ENCODE measurements at places on chromosomes 6 and 20.

DNA sequence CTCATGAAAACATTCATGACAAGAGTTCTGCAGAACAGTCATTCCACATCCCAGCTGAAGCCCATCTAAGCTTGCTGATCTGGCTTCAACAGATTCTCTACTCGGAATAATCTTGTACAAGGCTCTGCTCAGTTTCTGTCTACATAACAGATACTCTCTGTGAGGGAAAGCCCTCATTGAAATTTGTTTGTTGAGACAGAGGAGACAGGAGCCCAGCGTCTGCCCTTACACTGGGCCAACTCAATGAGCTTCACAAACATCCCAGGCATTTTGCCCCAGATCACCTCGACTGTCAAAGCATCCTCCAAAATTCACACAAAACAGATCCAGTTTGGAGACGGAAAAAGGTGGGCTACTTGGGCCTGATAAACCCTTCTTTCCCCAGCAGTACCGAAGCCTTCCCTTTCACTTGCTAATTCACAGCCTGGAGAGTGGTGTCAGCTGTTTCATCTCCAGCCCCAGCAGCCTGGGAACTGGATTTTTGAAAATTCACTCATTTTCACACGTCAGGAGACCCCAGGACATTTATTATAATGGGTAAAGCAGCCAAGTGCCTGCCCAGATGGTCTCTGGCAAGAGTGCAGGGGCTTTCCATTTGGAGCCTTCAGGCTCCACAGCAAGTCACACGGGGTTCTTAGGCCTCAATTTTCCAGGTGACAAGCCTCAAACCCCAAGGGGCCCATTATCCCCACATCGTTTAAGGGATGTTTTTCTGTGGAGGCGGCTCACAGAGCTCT, 7.3 kb downstream of the CCDC167 start:
- no peak for DNase-seq

DNA sequence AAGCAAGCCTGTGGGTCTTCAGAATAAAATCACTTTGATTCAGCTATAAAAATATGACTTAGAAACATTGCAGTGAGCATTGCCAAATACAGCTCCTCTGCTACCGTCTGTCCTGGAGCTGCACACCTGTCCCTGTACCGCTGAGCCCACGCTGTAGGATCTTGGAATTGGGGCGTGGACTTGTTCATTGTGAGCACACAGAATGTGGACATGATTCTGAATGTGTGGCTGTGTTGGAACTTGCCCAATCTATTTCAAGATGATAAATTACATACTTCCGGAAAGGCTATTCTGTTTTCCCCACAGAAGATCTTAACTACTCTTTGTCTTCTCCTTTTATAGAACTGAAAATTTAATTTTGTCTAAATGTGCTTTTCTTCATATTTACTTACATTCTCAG, 107.3 kb downstream of the UST start:
- DNase-seq: no peak

- DNase-seq: no peak
Measured at GRCh38 chr20:17394411-17394810, 136.8 kb downstream of the BFSP1 start.

DNA sequence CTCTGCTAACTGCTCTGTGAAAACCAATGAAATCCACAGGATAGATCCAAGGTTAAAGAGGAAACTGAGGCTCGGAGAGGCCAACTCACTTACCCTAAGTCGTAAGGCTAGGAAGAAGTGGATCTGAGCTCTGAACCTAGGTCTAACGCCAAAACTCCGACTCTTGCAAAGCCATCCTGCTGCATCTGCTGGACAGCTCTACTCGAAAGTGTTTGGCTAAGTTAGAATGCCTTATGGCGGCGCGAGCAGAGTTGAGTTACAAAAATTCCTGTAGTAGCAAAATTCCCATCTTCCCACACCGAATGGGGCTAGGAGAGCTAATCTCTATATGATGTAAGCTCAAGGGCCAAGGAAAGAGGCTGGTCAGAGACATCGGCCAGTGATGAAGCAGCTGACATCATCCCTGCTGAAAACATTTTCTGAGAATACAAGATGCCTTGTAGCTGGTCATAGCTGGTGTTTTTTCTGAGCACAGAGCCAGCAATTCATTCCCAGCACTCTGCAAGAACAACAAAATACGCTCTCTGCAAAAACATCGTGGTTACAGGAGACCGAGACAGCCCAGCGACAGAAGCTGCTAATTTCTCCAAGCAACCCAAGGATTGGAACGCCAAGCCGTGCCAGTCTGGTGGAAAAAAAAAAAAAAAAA, 1.8 kb downstream of the SPATA2 start:
- no peak for DNase-seq

DNA sequence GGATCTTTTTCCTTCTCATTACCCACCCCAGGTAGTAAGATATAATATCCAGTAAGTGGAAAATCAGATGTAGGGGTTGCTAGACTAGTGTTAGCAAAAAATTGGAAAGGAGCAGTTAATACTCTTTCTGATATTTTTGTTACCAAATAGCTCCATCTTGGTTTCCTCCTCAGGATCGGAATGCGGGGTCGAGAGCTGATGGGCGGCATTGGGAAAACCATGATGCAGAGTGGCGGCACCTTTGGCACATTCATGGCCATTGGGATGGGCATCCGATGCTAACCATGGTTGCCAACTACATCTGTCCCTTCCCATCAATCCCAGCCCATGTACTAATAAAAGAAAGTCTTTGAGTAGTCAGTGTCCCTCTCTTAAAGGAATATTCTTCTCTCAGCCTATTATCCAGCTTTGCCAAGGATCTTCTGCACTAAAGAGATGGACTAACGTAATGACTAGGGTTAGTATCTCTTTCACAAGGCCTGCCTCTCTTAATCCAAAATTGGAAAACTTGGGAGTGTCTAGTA, 1.5 kb downstream of the ROMO1 start:
- DNase-seq: no peak

DNA sequence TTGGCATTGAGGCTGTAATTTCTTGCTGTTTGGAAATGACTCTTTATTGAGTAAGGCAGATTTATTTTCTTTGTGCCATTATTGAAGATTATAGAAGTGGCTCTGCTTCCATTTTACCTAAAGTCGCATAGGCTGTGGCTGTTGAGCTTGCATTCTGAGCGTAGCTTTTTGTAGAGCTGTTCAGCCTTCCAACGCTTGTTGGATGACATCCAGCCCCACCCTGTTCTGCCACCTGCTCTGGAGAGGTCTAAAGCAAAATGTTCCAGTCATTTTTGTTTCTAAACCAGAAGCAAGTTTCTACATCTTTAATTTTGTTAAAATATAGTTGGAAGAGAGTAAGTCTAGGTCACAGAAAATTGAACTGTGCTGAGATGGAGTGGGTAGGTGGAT, 24.4 kb downstream of the UST start:
- peak; percentile 58 for DNase-seq

DNA sequence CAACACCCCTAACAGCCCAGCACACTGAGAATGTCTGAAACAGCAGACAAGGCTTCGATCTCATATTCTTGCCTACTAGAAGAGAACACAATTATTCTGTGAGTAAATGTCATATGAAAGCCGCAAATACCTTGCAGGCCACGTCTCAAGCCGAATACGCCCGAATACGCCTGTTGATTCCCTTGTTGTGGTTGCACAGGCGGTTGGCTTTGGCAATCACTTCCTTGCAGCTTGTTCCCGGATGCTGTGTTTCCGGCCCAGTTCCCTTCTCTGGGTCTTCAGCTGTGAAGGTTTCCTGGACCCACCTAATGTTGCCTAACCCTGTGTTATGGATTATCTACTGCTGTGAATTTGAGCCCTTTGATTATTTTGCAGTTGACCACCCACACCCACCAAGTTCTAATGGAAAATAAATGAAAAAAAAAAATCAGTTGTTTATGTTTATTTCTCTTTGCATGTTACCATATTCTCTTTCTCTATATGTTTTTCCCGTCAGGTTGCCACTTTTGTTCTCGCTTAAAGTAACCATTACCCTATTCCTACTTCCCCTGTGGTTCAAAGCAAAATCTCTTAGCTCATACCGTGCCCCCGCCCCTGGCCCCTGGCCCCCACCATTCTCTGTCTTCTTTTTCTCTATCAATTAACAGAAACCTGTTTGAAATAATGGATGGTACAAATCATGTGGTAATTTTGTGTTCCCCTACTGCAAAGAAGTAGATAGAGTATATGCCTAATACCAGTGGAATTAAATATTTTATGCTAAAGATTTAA, 172.4 kb downstream of the ADGB start:
- no peak for DNase-seq

DNA sequence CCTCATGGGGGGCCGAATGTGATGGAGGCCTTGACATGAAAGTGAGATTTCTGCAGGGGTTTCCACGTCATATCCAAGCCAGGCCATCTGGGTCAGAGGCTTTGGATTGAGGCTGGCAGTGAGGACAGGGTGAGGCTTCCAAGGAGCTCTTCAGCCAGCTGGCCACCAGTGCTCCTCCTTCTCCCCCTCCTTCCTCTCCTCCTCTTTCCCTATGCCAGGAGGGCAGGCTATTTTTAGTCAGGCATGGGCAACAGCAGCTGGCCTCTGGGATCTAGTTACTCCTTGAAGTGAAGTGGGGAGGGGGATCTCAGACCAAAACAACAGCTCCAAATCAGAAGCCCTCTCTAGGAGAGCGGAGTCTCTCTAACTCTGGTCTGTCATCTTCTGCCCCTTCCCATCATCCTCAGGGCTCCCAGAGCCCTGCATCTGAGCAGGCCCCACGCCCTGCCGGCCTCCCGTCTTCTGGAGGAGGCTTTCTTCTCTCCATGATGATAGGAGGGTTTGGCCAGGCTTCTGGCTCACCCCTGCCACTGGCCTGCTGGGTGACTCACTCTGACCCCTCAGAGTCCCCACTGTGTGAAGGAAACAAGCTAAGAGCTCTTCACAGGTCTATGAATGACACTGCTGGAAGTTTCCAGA, 612 bp downstream of the TNNC2 start:
- DNase-seq: peak; percentile 75

DNA sequence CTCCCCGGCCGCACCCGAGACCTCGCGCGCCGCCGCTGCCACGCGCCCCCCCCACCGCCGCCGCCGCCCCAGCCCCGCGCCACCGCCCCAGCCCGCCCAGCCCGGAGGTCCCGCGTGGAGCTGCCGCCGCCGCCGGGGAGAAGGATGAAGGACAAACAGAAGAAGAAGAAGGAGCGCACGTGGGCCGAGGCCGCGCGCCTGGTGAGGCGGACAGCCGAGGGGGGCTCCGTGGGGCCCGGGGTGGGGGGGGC, 426 bp downstream of the ASXL1 start:
- no peak for DNase-seq

GRCh38 chr6:101294051-101294638, 99.4 kb upstream of the GRIK2 start:
- no peak for DNase-seq

DNA sequence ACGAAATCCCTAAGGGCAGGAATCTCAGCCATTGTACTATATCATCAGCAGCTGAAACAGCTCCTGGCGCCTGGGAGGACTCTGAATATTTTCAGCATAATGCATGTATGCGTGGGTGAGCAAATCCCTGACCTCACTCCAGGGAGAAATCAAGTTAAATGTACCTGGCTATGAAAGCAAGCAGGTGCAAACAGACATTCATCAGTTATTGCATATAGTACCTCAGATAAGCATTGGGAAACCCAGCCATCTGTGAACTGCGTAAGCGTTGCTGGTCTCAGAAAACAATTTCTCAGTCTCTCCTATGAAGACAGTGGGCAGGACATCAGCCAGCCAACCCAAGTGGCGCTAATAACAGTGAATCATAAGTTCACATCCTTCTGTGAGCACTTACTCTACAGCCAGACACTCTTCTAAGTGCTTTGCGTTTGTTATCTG, 622.6 kb downstream of the EPM2A start:
- DNase-seq: no peak

DNA sequence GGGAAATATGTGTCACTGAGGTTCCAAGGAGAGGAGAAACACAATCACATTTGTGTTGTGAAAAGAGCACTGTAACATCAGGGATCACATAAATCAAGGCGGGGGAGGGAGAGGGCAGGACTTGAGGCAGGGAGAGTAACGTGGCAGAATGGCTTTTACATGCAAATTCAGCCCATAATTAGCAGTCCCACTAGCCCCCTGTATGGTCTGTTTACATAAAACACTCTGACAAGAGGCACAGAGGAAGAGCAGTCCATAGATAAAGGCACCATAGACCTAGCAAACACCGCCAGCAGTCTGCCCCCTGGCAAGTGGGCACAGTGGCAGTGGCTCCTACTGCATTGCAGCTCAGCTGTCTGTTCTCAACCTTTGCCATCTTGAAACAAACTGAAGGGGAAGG, 82.7 kb downstream of the LYRM2 start:
- DNase-seq: no peak

Data from DMS 273 treated with DMSO at 0.1 percent for 48 hours (cell line).